Ureter (tissue), 1 donor: ENCODE measurements at places on chromosomes 16 and 17.

- DNase-seq = peak; percentile 75
Measured at GRCh38 chr16:28537076-28537475, 1.7 kb downstream of the NUPR1 start.

DNA sequence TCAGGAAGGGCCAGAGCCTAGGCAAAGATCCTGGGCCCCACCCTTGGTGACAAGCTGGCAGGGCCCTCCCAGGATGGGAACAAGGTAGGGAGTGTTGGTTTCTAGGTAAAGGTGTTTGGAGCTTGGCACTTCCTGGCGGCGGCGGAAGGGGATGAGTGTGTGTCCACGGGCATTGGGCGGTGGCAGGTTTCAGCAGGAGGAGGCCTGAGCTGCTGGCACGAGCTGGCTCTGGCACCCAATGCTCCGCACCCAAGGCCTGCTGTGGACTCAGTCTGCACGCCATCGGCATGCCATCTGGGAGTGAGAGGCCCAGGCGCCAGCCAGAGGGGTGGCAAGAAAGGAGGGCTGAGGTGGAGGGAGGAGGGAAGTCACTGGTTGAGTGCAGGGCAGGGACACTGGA lies 46.9 kb upstream of the TAC4 start:
- DNase-seq = peak; percentile 75

- DNase-seq = no peak
Measured at GRCh38 chr16:83453977-83454376, 353.8 kb upstream of the HSBP1 start.

GRCh38 chr16:66399930-66400329 lies 27.2 kb upstream of the BEAN1 start:
- DNase-seq = no peak

- DNase-seq = no peak
Measured at GRCh38 chr16:71273384-71273783, 15.8 kb downstream of the CMTR2 start.

DNA sequence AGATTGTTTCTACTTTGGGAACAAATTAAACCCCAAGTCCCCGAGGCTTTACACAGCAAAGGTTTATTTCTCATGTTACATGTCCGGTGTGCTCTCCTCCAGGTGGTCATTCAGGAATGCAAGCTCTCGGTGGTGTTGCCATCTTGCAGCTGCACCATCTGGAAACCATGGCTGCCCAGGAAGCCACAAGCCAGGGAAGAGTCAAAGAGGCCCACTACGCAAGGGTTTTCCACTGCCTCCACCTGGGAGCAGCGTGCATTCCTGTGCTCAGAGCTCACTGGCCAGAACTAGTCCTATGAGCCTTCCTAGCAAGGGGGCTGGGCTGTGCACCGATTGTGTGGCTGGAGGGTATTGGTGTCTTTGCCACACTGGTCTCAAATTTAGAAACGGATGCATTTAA lies 128.8 kb upstream of the FOXF1 start:
- DNase-seq = no peak

DNA sequence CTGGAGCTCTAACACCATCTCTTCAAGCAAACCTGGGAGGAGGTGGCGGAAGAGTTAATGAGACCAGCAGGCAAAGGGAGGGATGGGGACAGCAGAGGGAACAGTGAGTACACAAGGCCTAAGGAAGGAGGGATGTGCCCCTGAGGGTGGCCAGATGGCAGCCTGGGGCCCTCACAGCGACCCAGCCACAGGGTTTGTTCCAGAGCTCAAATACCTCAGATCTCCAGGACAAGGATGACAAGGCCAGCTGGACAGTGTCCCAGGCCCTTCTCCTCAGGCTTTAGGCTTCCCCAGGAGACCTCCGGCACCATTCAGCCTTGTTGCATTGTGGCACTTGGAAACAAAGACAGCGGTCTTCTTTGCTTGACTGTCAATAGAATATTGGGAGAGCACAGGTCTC lies 14.9 kb downstream of the CDIP1 start:
- DNase-seq = no peak

GRCh38 chr16:25108054-25108453 lies 3.5 kb upstream of the LCMT1 start:
- no peak for DNase-seq
